Fibroblast of skin of left quadriceps (primary cell): ENCODE measurements at places on chromosomes 13 and 19.

- no peak for DNase-seq
Observed at GRCh38 chr13:30567072-30567471, 50.6 kb upstream of the USPL1 start.

GRCh38 chr19:45440873-45441654 lies 17.3 kb upstream of the ERCC1 start:
- DNase-seq: no peak

- no peak for DNase-seq
Observed at GRCh38 chr19:54316746-54317107, 3.8 kb upstream of the LILRA5 start.

DNA sequence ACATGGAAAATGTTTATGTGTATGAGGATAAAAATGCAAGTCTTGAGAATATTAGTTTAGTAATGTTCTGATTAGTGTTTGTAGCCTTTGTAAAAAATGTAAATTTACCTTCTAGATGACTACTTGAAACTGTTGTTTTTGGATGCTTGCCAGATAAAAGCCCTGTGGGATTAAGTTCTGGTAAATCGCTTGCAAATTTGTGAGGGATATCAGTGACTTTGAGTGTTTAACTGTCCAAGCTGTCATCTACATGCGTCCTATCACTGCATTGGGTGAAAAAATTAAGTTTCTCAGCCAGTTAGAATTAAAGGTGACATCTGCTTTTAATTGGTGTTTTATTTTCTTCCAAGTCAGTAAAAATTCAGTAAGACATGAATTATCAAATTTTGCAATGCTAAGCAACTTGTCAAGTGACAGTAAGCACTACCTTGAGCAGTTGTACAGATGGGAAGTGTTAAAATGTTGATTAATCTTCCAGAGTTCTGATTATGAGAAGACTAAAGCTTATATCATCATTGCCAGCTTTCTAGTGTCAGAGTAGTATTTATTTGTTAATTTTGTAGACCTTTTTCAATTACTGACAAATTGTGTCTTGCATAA lies 88.0 kb downstream of the PCCA start:
- peak; percentile 59 for DNase-seq

GRCh38 chr13:79799059-79799867 lies 318.3 kb downstream of the NDFIP2 start:
- DNase-seq: peak; percentile 74

DNA sequence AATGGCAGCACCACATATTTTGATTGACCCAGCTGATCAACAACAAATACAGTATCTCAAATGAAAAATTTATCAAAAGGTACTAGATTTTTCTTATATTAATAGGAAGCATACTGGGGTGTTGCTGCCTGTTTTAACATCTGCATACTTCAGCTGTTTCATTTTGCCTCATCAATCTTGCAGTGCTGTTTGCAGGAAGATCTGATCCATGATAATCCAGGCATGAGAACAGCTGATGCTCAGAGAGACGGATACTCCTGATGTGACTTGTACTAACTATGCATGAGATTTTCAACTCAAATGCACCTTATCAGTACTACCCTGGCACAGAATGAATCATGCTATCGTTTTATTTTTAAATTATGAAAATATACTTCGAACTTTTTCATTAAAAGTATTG lies 2136.8 kb downstream of the PCDH9 start:
- no peak for DNase-seq
